ENCODE measurements at places on chromosomes 1 and 21.
A peak's percentile ranks its signal among the peaks of the same experiment; 100 is the strongest.

DNA sequence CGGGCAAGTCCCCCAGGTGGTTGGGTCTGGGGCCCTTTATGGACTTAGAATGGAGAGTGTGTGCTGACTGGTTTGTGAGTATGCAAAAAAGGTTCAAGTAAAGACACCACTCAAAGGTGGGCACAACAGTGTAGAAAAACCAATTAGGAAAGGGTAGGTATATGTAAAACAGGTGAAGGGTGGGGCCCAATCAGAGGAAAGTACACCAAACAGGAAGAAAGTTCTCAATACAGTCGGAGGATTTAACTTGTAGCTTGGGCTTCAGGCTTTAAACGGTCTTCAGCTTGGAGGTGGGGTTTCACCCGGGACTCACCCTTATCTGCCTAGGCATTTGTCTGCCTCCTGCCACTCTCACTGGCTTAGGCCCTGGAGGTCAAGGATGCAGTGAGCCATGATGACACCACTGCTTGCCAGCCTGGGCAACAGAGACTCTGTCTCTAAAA is 6.8 kb upstream of the PUM1 start:
- DNase-seq: no peak

- DNase-seq: no peak
Observed at GRCh38 chr1:203083463-203083921, 2.3 kb downstream of the MYOG start.

GRCh38 chr1:179168536-179168935 is 60.9 kb downstream of the ABL2 start:
- DNase-seq: no peak

GRCh38 chr1:43121256-43121900 is 50.7 kb downstream of the EBNA1BP2 start:
- DNase-seq: no peak

- DNase-seq: no peak
Observed at GRCh38 chr1:244289991-244290785, 161.5 kb downstream of the ADSS2 start.

- DNase-seq: no peak
Observed at GRCh38 chr1:200741551-200742207, 3.0 kb downstream of the CAMSAP2 start.

GRCh38 chr1:38560457-38560856 is 299.1 kb downstream of the RRAGC start:
- no peak for DNase-seq

- no peak for DNase-seq
Observed at GRCh38 chr1:37152491-37152890, 118.2 kb upstream of the GRIK3 start.

DNA sequence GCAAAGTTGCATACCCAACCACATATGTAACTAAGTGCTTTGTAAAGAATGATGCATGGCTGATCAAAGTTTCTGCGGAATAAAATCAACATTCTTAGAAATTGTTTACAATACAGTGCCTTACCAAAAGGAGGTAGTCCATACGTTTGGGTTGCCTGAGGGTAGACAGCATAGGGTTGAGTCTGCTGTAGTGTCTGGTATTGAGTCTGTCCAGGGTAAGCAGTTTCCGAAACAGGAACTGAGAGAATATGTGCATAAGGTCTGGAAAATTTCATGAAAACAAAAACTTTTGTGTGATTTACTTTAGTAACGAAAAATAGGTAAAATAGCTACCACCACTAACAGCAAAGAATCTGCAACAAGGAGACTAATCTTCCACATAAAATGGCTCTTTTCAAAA is 53.0 kb downstream of the EYA3 start:
- no peak for DNase-seq

DNA sequence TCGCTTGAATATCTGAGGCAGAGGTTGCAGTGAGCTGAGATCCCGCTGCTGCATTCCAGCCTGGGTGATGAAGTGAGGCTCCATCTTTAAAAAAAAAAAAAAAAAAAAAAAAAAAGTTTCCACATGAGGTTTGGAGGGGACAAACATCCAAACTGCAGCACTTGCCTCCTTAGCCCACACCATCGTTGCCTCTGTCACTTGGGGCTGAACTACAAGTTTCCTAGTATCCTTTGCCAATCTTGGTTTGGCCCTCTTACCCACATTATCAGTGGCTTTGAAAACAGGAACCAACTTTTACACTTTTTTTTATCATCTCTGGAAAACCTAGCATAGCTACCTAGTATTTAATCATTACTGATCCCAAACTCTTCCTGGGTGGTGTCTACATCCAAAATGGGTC is 59.2 kb downstream of the CLSTN1 start:
- peak; percentile 17 for DNase-seq

GRCh38 chr1:230877146-230877923 is 9.0 kb upstream of the C1orf198 start:
- DNase-seq: peak; percentile 54

DNA sequence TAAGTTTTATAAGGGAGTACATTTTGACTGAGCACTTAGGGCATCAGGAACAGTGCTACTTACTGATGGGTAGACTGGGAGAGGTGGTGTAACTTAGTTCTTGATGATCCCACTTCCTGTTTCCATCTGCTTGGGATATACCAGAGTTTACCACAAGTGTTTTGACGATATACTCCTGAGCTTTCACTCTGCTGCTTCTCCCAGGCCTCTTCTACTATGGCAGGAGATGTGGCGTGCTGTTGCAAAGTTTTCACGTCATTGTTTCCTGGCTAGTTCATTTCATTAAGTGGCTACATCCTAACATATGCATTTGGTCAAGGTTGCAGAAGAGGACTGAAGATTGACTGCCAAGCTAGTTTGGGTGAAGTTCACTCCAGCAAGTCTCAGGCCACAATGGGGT is 41.3 kb upstream of the LAMC2 start:
- no peak for DNase-seq

- no peak for DNase-seq
Observed at GRCh38 chr1:27527890-27528817, 38.2 kb upstream of the WASF2 start.

DNA sequence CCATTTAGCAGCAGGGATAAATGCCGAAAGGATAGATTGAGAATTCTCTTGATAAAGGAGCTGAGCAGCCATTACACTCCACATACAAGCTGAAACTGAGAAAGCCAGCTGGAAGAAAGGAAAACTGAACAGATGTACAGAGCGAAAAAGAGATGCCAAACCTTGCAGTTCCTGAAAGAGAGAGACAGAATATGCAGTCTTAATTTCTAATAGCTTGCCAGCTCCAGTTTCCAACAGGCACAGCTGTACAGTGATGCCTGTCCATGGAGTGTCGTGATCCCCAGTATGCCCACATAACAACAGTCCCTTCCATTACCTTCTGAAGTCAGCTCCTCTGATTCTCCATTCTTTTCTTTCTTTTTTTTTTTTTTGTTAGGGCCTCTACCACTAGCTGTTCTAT is 22.7 kb downstream of the ABL2 start:
- DNase-seq: no peak

GRCh38 chr1:67843331-67843730 is 10.1 kb upstream of the GNG12 start:
- DNase-seq: peak; percentile 27

GRCh38 chr1:91564888-91565701 is 64.4 kb downstream of the CDC7 start:
- DNase-seq: peak; percentile 68

DNA sequence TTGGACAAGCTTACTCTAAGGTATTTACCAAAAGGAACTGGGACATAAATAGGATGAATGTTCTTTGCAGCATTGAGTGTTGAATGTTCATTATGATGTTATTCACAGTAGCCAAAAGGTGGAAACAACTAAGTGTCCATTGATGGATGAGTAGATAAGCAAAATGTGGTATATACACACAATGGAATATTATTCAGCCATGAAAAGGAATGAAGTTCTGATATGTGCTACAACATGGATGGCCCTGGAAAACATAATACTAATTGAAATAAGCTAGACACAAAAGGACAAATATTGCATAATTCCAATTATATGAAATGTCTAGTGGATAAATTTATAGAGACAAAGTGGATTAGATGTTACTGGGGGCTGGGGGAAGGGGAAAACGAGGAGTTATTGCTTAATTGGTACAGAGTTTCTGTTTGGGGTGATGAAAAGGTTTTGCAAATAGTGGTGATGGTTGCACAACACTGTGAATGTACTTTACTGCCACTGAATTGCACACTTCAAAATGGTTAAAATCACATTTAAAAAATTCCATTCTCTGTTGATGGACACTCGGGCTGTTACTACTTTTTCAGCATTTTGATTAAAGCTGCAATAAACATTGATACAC is 2.9 kb downstream of the MTARC1 start:
- peak; percentile 50 for DNase-seq

- DNase-seq: no peak
Observed at GRCh38 chr1:172138634-172139033, 281.9 kb upstream of the C1orf105 start.

DNA sequence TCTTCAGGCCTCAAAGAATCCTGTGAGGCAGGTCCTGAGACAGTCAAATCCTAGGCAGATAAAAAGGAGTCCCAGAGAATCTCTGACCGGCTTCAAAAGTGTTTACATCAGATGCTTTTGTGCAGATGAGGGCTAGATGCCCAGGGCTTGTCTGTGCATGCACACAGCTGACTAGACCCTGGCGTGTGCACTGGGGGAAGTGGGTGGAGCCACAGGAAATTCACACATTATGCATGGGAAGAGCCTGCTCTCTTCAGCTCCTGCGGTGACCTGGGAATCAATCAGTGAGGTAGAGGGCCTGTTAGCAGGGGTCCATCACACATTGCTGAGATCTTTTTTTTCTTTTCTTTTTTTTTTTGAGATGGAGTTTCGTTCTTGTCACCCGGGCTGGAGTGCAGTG is 36.6 kb upstream of the NHLH2 start:
- no peak for DNase-seq

DNA sequence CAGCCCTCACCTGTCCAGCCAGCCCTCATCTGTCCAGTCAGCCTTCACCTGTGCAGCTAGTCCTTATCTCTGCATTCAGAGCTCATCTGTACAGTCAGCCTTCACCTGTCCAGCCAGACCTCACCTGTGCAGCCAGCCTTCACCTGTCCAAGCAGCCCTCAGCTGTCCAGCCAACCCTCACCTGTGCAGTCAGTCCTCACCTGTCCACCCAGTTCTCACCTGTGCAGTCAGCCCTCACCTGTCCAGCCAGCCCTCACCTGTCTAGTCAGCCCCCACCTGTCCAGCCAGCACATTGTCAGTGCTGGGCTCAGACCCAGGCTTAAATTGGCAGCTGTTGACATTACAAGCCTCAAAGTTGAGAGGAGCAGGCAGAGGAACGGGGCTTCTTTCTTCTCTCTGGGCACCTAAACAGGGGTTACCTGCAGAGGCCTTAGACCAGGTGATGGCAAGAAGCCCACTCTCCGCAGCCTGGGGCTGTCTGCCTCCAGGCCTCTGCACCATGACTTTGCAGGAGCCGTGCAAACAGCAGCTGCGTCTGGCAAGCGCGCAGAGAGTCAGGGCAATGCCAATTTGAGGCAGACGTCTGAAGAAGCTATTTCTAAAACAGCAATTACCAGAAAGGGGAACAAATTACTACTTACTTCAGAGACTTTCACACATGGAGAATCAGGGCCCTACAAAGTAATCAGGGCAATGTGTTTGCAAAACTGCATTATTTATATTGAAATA is 506.1 kb downstream of the NPHP4 start:
- no peak for DNase-seq

GRCh38 chr1:228463559-228464455 is 23.4 kb upstream of the RNF187 start:
- DNase-seq: no peak

- DNase-seq: no peak
Observed at GRCh38 chr1:119302011-119302410, 66.6 kb upstream of the HAO2 start.

DNA sequence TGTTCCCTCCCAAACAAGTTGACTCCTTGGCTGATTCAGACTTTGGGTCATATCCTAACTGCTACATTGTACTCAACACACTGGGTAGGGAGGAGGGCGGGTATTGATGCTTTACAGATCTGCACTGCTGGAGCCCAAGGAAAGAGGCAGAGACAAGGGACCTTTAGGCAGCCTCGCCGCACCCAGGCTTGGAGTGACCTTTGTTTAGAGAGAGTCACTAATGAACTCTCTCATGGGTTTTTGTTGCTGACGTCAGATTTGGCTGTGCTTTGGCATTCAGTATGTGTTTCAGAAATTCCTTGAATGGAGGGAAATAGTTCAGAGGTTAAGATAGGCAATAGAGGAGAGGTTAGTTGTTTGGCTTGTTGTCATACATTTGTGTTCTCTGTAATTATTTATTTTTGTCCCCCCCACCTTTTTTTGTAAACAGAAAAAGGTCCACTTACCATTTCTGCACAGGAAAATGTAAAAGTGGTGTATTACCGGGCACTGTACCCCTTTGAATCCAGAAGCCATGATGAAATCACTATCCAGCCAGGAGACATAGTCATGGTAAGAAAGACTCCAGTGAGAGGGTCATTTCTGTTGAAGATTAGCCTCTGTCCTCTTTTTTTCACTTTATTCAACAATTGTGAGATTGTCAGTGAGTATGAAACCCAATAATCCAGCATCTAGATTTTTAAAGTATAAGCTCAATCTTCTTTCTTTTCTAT is 116.1 kb downstream of the ATP5PO start:
- DNase-seq: peak; percentile 47

DNA sequence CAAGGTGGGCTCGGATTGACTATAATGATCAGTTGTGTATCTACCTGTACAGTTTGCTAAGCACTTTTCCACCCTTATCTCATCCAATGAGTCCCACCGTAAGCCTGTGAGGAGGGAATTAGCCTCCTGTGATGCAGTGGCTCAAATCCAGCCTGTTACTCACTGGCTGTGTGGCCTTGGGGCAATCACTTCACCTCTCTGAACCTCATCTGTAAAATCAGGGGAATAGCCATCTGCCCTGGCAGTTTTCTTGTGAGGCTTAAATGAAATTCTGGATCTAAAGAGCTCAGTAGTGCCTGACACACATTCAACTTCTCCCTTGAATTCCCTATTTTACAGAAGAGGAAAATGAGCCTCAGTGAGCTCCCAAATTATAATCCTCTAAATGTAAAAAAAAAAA is 7.4 kb upstream of the EXTL1 start:
- DNase-seq: no peak

GRCh38 chr1:53552146-53552861 is 93.1 kb downstream of the DMRTB1 start:
- no peak for DNase-seq

DNA sequence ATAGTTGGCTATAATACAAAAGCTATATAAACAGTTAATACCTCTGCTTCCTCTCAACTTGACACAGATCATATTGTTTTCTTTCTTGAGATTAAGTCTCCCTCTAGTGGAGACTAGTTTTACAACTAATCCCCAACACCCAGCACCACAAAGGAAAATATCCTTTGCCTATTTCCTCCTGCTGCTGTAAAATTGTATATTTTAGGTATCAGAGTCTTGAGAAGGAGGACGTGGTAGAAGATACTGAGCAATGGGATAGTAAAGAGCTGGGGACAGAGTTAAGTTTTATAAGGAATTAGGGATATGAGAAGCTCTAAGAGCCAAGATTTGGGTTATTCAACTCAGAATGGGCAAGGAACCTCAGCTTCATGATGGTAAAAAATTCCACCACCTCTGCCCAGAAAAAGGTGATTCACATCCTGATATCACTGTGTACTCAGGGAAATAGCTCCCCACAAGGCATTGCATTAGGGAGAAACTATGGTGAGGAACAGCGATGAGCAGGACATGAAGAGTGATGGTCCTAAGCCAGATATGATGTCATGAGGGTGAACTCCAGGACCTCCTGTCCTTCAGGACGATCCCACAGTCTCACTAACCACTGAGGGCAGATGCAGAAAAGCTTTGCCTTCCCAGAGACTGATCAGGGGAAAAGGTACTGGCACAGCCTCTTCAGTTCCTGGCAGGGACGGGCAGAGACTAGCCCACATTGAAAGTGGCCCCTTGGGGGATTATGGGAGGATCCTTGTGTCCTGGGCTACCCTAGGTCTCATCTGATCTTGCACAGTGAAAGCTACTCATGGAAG is 14.7 kb upstream of the CFAP126 start:
- peak; percentile 77 for DNase-seq

Measured in fibroblast of lung (primary cell).